ENCODE measurements at places on chromosomes 12 and 14. TPM values are rescaled to one million over a fixed set of nuclear protein-coding genes. Genes with fewer than 3 reads are reported as not detected.

Gene MYF5
- not detected for total RNA-seq

Gene RAD9B
- total RNA-seq, result 0.47 TPM

Gene CEP170B
- total RNA-seq, result 9.1 TPM

Gene PPFIA2
- not detected for total RNA-seq

Gene CEBPE
- not detected for total RNA-seq

Gene HIGD1C
- total RNA-seq, result not detected

GRCh38 chr14:60067882-60068281 is 23.8 kb upstream of the PCNX4 start:
- no peak for DNase-seq

DNA sequence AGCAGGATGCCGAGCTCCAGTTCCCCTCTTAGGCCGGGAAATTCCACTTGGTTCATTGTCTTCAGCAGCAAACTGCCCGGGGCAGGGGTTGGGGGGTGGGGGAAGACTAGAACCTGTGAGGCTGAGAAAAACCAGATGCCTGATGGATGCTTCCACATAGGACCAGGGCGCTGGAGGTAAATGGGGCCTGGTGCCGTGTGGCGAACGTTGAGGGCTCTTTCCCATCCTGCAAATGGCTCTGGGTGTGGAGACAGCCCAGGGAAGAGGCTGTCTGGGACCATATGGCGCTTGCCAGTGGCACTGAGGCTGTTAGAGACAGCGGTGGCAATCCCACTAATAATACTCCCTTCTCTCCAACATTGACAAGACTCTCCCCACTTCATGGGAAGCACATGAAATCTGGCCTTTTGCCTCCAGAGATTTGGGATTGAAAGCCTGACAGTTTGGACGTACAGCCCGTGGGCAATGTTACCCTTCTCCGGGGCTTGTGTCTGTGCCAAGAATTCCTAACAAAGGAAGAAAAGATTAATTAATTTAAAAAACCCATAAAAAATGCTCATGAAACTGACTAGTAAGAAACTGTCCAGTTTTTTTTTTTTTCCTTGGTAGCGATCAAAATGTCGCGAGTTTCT is 44.5 kb downstream of the MAP1LC3B2 start:
- DNase-seq, result no peak

GRCh38 chr12:5171701-5172100 is 128.0 kb downstream of the KCNA5 start:
- peak; percentile 77 for DNase-seq

DNA sequence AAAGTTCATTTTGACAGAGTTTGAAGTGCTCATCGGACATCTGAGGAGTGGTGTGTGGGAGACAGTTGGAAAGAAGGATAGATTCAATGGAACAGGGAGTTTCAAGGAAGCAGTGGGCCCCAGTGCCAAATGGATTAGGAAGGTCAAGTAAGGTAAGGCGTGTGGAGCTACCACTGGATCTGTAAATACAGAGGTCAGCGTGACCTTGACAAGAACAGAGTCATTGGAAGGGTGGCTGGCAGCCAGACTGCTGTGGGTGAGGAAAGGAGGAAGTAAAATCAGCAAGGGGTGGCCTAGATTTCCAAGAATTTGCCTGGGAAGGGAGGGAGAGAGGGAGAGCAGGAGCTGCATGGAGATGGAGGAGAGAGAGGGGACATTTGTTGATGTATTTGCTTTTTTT is 68.2 kb upstream of the IGF1 start:
- peak; percentile 34 for DNase-seq

DNA sequence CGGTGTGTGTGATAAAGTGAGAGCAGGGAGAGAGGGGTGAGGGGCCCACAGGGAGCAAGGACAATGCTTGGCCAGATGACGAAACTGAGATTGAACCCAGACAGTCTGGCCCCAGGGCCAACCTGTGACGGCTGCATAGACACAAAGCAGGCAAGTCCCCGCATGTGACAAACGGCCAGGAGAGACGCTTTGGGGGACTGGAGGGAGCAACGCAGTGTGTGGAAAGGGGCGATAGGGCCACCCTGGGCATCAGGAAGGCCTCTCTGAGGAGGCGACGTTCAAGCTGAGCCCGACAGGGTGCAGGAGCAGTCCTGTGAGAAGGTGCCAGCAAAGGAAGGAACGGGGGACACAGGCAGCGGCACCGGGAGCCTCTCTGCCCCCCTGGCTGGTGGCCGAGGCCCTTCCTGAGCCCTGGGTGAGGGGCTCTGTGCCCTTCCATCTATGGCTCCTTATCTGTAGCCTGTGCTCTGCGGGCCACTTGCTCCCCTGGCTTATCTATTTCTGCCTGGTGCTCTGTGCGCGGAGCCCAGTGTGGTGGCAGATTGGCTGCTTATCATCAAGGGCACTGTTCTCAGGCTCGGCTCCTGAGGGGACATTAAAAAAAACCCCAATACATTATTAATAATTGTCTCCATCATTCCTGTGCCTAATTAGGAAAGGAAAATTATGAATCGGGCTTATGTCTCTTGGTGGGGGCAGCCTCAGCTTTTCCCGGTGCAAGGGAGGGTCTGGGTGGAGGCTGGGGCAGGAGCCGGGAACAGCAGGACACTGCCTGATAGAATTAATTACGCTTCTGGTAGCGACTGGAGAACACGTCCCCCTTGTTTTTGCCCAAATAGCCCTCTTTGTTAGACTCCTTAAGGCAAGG is 39.8 kb downstream of the PRIMA1 start:
- DNase-seq, result no peak

DNA sequence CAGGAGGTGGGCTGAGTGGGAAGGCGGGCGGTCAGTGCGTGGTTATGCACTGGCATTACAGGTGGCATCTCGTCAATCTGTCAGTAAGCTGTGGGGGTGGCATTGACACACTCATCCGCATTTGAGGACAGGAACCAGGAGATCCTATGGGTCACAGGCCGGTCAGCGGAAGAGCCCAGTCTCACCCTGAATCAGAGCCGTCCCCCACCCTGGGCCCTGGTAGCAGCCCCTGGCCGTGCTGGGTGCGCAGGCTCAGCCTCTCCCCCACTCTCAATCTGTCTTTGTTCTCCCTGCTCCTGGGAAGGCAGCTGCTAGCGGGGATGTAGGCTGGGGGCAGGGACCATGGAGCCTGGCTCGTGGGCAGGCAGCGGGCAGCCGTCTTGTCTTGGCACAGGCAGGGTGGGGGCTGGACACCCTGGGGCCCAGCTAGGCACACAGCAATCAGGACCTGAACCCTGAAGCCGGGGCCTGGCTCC is 5.1 kb downstream of the INF2 start:
- no peak for DNase-seq

- no peak for DNase-seq
Observed at GRCh38 chr14:54792288-54792687, 110.3 kb downstream of the GCH1 start.

GRCh38 chr12:39743655-39744054 is 124.1 kb upstream of the ABCD2 start:
- no peak for DNase-seq

DNA sequence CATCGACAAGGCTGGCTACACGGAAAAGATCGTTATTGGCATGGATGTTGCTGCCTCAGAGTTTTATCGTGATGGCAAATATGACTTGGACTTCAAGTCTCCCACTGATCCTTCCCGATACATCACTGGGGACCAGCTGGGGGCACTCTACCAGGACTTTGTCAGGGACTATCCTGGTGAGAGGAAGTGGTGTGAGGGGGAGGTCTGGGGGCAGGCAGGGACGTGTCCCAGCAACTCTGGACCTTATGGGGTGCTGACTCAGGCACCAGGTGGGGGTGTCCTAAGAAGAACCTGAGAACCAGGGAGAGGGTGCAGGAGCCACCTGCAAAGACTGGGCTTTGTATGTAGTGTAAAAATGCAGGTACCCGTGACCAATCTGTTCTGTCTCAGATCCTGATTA is 5.2 kb downstream of the ENO2 start:
- DNase-seq, result no peak

DNA sequence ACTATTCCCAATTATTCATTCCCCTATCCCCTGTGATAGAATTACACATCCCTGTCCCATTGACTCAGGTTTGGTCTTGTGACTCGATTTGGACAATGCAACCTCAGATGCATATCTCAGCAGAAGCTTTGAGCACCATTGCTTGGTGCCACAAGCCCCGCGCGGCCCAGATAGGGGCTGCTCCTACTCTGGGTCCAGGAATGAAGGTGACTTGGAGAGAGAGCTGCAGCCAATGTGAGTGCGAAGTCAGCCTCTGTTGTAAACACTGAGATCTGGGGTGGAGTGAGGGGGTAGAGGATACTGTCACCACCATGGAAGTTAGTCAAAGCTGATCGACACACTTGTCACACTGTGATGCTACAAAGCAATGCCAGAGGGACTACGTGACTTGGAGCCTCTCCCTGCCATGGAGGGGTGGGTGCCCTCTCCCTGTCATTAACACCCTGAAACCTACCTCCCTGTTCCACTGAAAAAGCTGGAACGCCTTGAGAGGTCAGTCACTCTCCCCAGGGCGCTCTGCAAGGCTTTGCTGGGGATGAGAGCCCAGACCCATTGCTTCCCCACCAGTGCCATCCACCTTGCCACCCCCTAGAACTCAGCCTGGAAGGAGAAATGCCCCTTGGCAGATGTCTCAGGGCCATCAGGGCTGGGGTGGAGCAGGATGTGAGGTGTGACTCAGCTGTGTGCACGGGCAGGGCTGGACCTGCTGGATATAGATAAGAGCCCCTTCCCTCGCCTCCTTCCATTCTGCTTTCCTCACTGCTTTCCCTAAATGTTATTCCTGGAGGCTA is 6.6 kb upstream of the PLEK2 start:
- DNase-seq, result peak; percentile 38

GRCh38 chr14:28298156-28298555 is 468.4 kb upstream of the FOXG1 start:
- peak; percentile 18 for DNase-seq

- no peak for DNase-seq
Observed at GRCh38 chr12:52611080-52611468, 7.3 kb downstream of the KRT73 start.

DNA sequence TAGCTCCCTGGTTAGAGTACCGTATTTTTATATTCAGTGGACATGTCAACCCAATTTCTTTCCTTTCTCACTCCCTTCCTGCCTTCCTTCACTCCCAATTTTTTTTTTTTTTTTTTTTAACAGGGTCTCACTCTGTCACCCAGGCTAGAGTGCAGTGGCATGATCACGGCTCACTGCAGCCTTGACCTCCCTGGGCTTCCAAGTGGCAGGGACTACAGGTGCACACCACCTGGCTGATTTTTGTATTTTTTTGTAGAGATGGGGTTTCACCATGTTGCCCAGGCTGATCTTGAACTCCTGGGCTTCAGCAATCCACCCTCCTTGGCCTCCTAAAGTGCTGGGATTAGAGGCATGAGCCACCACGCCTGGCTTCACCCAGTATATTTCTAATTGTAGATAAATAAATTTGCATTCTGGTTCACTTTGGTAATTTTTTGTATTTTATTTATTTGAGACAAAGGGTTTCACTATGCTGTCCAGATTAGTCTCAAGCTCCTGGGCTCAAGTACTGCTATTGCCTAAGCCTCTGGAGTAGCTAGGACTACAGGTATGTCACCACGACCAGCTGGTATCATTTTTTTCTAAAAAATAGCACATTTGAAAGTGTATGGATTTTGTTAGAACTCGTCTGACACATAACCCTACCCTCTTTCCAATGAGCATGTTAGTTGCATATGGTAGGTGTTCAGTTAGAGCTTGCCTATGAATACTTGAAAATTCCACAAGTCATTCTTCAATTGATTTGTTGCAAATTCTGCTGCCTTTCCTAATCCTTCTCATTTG is 15.7 kb downstream of the SLC38A2 start:
- no peak for DNase-seq

DNA sequence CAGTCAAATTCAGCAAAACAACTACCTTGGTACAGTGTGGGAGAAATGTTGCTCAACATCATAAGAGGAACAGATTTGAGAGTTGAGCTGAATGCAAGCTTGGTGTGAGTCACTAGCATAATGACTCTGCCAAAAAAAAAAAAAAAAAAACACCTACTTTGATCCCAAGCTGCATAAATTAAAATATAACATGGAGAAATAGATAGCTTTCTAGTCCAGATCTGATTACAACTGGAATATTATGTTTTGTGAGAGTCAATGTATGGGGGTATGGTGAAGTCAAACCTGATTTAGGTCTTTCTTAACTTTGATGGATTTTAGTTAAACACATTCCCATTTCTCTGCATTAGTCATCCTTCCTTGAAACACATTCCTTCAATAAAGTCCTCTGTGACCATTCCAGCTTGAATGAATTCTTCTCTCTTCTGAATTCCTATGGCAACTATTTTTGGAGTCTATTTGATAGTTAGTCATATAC is 188.1 kb downstream of the SLC5A8 start:
- DNase-seq, result peak; percentile 89

DNA sequence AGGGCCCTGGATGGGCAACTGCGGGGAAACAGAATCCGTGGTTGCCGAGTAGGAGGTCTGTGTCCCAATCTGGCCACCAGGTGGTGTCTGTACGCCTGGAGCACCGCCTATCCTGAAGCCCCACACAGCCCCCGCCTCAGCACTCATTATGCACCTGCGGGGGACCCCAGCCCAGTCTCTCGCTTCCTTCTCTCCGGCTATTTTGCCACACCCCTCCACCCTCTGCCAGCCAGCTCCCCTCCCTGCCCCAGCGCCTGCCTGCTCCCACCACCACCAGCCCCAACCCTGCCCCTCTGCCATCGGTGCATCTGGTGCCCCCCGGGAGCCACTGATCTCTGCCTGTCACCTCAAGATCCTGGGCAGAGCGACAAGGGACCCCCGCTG is 2.2 kb upstream of the NXPH4 start:
- DNase-seq, result peak; percentile 54

- DNase-seq, result peak; percentile 88
Observed at GRCh38 chr14:42214981-42215491, 608.4 kb downstream of the LRFN5 start.

GRCh38 chr14:64510825-64511671 is 6.5 kb downstream of the ZBTB1 start:
- peak; percentile 72 for DNase-seq

GRCh38 chr12:40225984-40226602 is 1.3 kb downstream of the LRRK2 start:
- DNase-seq, result no peak

- no peak for DNase-seq
Observed at GRCh38 chr14:101929946-101930345, 34.4 kb upstream of the DYNC1H1 start.

DNA sequence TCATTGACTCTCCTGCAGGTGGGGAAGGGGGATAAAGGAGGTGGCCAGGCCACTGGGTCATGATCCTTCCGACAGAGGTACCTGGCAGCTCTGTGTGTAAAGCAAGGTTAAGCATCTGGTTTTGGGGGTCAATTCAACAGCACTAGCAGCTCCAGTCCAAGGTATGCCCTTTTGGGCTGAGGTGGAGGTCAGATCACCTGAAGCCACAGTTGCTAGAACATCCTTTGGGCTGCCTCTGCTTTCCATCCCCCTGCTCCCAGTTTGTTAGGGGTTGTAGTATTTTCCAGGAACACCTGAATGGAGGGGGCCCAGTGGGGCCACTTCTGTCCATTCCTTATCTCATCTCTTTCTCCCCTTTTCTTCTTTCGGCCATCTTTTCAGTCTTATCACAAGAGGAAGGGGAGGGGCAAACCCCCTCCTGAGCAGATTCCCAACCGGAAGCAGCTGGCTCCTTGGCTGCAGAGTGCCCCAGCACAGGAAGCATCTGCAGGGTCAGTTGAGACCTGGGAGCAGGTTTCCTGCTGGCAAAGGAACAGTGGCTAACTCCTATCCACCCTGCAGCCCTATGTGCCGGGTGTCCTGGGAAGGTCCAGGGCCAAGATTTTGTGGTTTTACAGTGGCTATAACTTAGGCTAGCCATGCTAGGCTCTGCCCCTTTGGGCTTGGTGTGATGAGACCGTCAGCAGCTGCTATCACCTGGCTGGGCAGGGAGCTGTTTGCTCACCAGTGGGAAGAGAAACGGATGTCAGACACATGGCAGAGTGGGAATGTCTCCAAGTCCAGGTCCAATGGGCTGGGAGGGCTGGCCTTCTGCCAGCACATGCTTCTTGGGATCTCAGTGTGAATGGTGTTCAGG is 40.2 kb downstream of the SH2B3 start:
- peak; percentile 63 for DNase-seq
